ENCODE measurements at places on chromosomes 13 and 19.

- DNase-seq, result no peak
These were observed 224.7 kb downstream of the DCT start for GRCh38 chr13:94254737-94255136.

DNA sequence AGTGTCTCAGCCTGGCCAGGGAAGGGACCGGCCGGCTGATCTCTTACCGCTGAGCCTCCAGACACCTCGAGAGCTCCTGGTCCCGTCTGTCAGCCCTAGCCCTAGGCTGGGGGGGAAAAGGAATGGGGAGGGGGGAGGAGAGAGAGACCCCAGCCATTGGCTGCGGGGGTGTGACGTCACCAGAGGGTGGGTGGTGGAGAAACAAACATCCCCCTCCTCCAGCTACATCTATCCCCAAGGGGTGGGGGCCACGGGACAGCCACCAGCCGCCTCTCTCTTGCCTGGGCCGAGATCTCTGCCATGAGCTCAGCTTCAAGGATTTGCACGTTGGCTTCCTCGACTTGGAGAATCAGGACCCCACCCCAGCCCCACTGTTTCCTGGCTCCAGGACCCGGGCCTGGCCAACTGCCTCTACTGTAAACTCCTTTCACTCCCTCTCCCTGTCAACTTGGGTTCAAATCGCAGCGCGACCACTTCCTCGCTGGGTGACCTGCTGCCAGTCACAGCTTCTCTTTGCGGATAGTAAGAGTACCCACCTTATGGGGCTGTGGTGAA, at the start of gene PRX:
Gene PRX (minus strand): TSS at position 88 of the 555 bp plus-strand sequence. CDS start 5,446 bp downstream, outside the sequence.
- no peak for DNase-seq

- DNase-seq, result no peak
These were observed 42.2 kb upstream of the KCTD4 start for GRCh38 chr13:45243077-45243476.

- DNase-seq, result no peak
These were observed 404.4 kb downstream of the SPRY2 start for GRCh38 chr13:79936368-79937136.

- no peak for DNase-seq
These were observed 3.2 kb downstream of the POLD1 start for GRCh38 chr19:50387176-50387867.

- DNase-seq, result no peak
These were observed 172.6 kb upstream of the ATXN8OS start for GRCh38 chr13:69935043-69935442.

DNA sequence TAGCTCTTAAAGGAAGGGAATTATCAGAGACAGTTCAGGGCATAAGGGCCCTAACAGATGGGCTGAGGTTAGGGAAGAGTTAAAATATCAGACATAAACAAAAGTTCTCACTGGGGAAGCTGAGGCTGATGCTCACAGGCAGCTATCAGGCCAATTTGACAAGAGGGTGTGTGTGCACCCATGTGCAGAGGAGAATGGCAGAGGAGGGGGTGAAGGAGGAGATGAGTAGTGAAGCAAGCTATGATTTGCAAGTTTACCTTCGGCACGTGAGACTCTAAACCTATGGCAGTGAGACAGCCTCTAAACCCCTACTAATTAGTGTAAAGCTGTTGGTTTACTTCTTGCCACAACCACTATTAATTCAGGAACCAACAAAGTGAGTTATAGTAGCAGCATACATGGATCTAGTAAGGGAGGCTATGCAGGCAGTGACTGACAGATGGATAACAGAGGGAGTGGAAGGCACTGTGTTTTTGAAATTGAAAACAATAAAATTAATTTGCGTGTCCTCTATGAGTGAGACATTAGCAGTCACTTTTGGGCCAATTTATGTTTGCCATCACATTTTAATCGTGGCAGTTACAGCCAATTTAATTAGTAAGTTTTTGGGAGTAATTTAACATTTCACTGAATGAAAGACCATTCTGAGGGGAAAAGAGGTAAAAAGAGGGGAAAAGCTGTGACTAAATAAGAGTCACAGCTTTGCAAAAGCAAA, 99.6 kb upstream of the HTR2A start:
- no peak for DNase-seq

GRCh38 chr13:25977216-25977615, 74.6 kb downstream of the SHISA2 start:
- DNase-seq, result no peak

DNA sequence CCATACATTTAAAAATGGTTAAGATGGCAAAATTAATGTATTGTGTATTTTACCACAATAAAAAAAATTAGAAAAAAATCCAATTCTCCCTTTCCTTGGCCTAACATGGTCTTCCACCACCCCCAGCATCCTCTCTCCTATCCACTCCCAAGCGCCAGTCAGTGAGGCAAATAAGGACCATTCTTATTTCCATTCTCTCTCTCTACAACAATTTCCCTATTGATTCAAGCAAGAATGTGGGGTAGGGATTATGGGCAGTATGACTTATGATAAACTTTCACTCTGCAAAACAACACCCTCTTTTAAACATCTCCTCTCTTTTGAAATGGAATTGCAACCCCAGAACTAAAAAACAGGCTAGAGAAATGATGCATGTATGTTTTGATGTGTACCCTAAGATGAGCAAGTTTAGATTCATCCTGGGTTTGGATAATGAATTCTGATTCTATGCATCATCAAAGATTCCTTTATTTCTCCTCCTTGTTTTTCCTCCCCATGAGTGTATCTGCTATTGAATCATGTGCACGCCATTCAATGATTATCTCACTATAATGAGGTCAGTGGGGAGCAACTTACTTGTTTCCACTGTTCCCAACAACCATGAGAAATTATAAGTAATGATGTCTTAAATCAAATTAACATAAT, 3.5 kb downstream of the STARD13 start:
- DNase-seq, result no peak

DNA sequence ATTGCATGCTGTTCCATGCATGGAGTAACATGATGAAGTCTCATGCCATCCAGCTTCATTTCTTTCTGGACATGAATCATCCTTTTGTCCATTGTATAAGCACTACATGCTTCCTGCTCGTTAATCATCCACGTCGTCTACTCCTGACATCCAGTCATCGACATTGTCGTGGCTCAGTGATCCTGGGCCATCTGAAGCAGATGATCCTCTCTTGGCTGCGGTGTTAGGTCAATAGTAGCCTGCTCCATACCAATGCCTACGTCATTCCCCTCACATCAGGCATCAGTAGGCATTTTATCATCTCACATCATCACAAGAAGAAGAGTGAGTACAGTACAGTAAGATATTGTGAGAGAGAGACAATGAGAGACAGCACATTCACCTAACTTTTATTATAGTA, 7.9 kb upstream of the MYO16 start:
- DNase-seq, result no peak

- DNase-seq, result no peak
These were observed 409.3 kb downstream of the ZNF536 start for GRCh38 chr19:30781519-30781918.

GRCh38 chr13:113293686-113294085, 3.4 kb upstream of the LAMP1 start:
- no peak for DNase-seq
